BJ (cell line): ENCODE measurements at places on chromosomes 6 and 20. TPM values are rescaled to one million over a fixed set of nuclear protein-coding genes. Genes with fewer than 3 reads are reported as not detected.

PRR3 gene
- polyA plus RNA-seq = 15.8 and 16.0 TPM in 2 replicates

DNA sequence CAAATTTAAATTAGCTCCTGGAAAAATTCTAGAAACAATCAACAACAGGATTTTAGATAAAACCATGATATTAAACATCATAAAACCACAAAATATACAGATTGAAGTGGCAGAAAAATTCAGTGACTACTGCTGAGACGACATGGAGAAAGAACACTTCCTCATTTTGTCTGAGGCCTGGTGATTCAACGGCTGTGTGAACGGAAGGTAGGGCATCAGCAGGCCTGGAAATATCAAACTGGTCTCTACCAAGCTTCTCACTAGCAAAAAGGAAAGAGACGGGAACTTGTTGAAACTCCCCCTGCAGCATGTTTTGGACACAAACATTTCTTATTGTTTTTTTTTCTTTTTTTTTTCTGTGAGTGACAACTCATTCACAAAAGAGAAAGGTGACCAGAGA, 58.0 kb upstream of the AHI1 start:
- DNase-seq = no peak

DNA sequence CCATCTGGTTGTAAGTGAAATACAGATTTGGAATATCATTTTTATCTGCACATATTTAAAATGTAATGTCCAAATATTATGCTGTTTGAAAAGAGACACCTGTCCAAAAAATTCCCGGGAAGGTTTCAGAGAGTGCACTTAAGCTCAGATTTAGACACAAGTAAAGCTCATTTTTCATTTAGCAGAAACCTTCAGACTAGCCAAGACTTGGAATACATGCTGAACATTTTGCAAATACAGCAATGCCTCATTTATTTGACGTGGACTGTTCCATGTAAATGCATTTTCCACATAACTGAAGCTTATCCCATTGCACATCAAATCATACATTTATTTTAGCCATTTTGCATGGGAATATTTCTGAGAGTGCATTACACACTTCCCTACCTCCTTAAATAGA, 280.7 kb downstream of the ZNF217 start:
- no peak for DNase-seq

LAMP5 gene
- 0.06 and 0.12 TPM in 2 replicates for polyA plus RNA-seq

HLA-DMB gene
- not detected in 2 replicates for polyA plus RNA-seq

LTA gene
- not detected in 2 replicates for polyA plus RNA-seq

CST4 gene
- not detected in 2 replicates for polyA plus RNA-seq

DNA sequence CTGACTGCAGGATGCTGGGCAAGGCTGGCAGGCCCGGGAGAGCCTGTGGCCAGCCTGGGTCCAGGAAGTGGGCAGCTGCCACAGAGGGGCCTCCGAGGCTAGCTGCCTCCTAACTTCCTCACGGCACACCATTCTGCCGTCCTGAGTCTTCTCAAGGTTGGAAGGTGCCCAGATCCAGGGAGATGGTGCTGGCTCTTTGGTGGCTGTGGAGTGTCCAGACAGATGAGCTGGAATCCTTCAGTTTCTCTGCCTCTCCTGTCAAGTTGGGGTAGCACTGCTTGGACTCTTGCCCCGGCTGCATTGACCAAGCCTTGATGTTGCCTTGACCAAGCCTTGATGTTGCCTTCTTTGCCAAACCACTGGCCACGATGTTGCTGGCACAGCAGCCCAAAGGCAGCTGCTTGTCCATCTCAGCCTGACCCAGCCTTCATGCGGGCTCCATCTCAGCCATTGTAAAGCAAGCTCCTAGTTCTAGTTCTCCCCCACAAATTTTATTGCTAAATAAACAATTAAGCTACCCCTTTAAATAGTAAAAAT, 75.1 kb upstream of the AFDN start:
- no peak for DNase-seq

GRCh38 chr6:109091314-109092024, 3.2 kb downstream of the SESN1 start:
- DNase-seq = no peak

GRCh38 chr6:9481292-9482029, 933.4 kb downstream of the TFAP2A start:
- no peak for DNase-seq

- DNase-seq = no peak
Measured at GRCh38 chr20:20743511-20744169, 31.2 kb upstream of the RALGAPA2 start.

DNA sequence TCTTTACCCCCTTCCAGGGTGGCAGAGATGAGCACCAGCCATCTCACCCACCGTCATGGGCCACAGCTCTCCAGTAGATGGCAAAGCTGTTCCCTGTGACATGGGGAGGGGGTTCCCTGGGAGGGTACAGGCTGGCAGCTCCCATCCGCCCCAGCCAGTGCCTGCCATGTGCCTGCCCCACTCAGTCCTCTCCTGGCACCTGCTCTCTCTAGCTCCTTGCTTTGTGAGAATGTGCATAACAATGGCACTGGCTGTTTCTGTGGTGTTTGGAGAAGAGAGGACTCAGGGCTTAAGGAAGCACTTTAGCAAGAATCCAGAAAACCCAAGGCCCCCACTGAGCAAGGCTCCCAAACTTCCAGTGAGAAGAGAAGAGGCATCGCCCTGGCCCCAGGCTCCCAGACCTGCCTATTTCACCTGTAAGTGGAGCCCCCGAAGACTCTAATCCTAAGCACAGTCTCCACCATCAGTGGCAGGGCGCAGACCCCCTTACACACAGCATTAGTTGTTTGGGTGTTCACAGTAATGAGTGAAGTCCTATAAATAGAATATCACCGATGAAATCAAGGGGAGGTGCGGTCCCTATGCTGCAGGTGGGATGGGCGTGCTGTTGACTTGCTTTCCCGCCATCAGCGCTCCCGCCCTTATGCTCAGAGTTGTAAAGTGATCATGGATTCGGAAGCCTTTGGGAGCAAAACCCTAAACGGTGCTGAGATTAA, 110.2 kb downstream of the AGPAT4 start:
- DNase-seq = no peak

DNA sequence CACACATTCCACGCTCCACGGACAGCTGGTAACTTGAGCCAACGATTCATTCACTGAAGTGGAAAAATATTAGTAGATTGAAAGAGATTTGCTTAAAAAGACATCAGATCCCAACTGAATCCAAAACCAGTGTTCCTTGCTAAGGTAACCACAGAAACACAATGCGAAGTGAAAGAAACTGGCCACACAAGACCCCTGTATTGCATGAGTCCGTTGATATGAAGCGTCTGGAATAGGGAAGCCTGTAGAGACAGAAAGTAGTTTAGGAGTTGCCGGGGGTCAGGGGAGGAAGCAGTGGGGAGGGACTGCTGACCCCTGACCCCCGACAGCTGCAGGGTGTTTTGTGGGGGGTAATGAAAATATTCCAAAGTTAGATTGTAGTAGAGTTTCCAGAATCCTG, 10.0 kb downstream of the PCK1 start:
- DNase-seq = no peak

DNA sequence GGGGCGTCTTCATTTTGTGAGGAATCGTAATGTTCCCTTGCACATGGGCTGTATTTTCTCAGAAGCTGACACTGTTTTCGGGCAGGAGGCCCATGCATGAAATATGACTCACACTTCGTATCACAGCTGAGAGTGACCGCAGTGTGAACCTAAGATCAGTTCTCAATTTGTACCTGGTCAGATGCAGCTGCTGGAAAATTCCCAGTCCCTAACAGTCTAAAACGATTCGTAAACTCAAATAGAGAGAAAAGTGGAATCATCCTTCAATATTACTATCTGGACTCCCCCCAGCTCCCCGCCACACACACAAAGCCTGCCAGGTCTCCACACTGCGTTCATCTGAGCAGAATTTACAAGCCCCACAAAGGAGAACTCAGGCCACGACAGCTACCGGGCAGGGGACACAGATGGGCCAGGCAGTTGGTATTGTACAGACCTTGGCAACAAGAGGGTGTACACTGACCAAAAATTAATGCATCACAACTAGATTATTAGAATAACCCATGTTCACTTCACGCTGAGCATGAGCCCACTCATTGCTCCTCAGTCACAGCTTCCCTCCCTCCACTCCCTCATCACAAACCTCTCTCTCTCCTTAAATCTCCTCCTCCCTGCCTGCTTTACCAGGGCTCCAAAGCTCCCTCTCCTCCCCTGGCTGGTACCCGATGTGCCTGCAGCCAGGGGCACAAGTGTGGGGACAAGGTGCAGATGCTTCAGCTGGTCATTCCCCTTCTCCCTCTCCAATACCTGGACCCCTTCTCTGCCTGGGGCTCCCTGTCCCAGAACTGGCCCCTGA, 488.4 kb downstream of the PREX1 start:
- DNase-seq = no peak

- no peak for DNase-seq
Measured at GRCh38 chr20:35291654-35292503, at the start of gene FAM83C. TSS of gene FAM83C (minus strand) at chr20:35292425. CDS start at chr20:35292304, 121 bp downstream.

SALL4 gene
- polyA plus RNA-seq = 0.51 and 0.54 TPM in 2 replicates

C4B gene
- 9.2 and 14.4 TPM in 2 replicates for polyA plus RNA-seq

TXLNB gene
- polyA plus RNA-seq = 0.44 and 0.71 TPM in 2 replicates

C20orf96 gene
- 4.8 and 5.5 TPM in 2 replicates for polyA plus RNA-seq

TINAG gene
- not detected in 2 replicates for polyA plus RNA-seq

DNA sequence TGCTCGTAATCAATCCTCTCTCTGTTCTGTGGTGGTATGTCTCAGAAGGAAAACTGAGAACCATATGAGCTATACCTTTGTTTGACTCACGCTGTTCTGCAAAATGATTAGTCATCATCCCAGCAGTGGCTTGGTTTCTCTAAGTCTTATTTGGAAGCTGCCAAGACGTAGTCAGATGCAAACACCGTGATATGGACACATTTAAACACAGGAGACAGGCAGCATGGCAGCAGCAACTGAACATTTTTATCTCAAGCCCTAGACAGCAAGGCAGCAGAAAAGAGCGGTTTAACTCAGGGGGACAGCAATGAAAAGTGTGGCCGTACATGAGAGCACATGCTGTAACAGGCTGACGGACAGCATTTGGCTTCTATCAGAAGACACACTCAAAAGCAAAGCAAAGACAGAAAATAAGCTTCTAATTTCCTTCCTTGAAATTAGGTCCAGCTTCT, 1295.1 kb downstream of the EPHA7 start:
- no peak for DNase-seq

GRCh38 chr6:63744810-63745209, 109.2 kb downstream of the PHF3 start:
- DNase-seq = no peak

DNA sequence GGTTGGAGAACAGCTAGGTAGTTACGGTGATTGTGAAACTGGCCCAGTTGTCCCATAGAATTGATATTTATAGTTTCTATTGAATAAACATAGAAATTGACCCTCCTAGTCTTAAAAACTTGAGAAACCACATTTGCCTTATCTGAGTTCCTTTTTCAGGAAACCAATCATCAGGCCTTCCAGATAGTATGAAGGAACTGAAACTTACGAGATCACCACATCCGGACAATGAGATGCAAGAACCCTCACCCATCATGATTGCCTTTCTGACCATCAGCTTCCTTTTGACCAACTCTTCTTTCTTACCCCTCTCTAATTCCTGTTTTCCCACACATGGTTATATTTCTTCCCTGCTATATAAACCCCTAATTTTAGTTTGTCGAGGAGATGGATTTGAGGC, 21.8 kb downstream of the SLC35F1 start:
- no peak for DNase-seq

GRCh38 chr20:34585019-34585418, 26.5 kb downstream of the MAP1LC3A start:
- DNase-seq = no peak

OPRM1 gene
- polyA plus RNA-seq = not detected in 2 replicates

TTPAL gene
- 9.4 and 13.8 TPM in 2 replicates for polyA plus RNA-seq
